Stimulated activated CD8-positive, alpha-beta memory T cell treated with anti-CD3 and anti-CD28 coated beads, Interleukin-4, amount 100 ng/mL, for 1 hour (primary cell): ENCODE measurements at places on chromosomes 13 and 19.

GRCh38 chr19:48254529-48254970 lies 1.2 kb downstream of the CARD8 start:
- DNase-seq = no peak

- DNase-seq = no peak
Measured at GRCh38 chr13:50025436-50025835, 10.2 kb downstream of the KCNRG start.

DNA sequence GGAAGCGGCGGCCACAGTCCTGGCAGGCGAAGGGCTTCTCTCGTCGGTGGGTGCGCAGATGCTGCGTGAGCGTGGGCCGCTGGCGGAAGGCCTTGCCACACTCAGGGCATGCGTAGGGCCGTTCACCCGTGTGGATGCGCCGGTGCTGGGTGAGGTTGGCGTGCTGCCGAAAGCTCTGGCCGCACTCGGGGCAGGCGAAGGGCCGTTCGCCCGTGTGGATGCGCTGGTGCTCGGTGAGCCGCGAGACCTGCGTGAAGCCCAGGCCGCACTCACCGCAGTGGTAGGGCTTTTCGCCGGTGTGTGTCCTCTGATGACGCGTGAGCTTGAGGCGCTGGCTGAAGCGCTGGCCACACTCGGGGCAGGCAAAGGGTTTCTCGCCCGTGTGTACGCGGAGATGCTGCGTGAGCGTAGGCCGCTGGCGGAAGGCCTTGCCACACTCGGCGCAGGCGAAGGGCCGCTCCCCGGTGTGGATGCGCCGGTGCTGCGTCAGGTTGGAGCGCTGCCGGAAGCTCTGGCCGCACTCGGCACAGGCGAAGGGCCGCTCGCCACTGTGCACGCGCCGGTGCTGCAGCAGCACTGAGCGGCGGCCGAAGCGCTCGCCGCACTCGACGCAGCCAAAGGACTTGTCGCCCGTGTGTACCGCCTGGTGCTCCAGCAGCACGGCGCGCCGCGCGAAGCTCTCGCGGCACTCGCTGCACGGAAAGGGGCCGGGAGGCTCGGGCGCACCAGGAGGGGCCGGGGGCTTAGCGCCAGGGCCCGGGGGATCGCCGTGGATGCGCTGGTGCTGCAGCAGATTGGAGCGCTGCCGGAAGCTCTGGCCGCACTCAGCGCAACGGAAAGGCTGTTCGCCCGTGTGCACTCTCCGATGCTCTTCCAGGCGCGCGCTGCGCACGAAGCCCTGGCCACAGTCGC lies 4.0 kb upstream of the UBE2M start:
- DNase-seq = no peak

GRCh38 chr19:1663852-1664251 lies 11.4 kb upstream of the TCF3 start:
- DNase-seq = no peak

- DNase-seq = no peak
Measured at GRCh38 chr19:44744871-44745332, 3.6 kb upstream of the BCL3 start.

GRCh38 chr19:15378534-15379082 lies 979 bp downstream of the AKAP8 start:
- peak; percentile 18 for DNase-seq

GRCh38 chr13:20911037-20911436 lies 8.5 kb upstream of the XPO4 start:
- DNase-seq = no peak
